ENCODE measurements at places on chromosomes 7 and 10.

- DNase-seq, result no peak
Measured at GRCh38 chr7:99196536-99197258, 11.2 kb downstream of the KPNA7 start.

- DNase-seq, result no peak
Measured at GRCh38 chr7:141945356-141945755, 1.4 kb downstream of the CLEC5A start.

- DNase-seq, result no peak
Measured at GRCh38 chr10:70742537-70743429, 42.4 kb downstream of the TBATA start.

DNA sequence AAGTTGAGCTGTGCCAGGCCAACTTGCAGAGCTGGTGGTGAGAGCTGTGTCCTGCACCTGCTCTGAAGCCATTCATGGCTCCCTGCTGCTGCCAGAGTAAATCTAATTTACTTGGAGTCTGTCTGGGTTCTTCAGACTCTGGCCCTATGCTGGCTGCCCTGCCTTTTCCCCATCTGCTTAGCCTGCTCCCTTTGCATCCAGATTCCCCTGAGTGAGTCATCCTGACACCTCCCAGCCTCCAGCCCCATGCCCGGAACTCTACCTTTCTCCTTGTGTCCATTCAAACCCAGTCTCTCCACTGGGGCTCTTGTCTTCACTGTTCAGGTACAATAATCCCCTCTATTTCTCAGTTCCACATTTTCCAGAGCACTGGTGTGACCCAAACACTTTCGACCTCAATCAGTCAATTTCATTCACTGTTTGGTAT is 434.4 kb upstream of the ZMIZ1 start:
- DNase-seq, result no peak

DNA sequence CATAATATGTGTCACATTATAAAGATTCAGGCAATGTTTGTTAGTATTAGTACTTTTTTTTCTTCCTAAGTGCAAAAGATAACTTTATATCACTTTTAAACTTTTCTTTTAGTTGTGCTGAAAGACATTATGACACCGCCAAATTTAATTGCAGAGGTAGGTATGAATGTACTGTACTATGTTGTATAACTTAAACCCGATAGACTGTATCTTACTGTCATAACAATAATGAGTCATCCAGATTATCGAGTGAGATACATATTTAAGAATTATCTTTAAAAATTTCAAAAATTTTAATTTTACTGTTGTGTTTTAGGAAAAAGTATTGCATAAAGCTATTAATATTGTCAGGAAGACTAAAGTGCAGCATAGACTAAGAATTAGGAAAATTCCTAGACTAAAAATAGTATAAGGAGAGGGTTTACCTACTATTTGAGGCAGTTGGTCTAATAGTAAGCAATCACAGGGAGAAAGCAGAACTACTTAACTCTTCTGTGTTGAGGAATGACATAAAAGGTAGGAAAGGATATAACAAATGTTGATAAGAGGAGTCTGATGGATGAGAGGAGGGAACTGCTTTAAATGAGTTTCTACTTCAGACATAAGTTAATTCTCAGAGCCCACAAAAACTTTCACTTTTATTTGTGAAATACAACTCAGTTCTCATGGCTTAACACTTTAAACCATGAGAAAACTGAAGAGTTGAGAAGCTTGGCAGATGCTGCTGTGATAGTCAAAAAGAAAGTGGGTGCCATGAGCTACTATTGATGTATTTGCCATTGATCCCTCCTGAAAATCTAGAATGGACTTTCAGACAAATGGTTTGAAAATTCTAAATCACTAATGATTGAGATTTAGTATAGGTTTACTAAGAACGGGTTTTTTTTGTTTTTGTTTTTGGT is 67.8 kb downstream of the PTEN start:
- no peak for DNase-seq

GRCh38 chr7:10521306-10521705 is 452.4 kb upstream of the PHF14 start:
- no peak for DNase-seq

GRCh38 chr7:6359021-6359420 is 86.6 kb upstream of the CYTH3 start:
- no peak for DNase-seq

DNA sequence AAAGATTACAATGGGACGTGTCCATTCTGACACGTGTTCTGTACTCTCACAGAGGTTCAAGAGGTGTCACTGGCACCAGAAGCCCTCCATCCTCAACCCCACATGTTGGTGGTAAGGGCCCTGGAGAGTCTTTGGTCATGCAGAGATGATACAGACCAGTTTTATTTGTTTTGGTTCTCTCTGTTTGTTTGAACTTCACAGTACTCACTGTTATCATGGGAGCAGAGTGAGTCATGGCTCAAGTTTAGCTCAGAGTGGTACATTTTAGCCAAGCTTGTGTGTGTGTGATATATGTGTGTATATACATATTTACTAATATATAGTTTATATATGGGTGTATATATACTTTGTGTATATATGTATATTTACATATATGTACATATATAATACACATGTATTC is 935.6 kb downstream of the GRID1 start:
- no peak for DNase-seq

DNA sequence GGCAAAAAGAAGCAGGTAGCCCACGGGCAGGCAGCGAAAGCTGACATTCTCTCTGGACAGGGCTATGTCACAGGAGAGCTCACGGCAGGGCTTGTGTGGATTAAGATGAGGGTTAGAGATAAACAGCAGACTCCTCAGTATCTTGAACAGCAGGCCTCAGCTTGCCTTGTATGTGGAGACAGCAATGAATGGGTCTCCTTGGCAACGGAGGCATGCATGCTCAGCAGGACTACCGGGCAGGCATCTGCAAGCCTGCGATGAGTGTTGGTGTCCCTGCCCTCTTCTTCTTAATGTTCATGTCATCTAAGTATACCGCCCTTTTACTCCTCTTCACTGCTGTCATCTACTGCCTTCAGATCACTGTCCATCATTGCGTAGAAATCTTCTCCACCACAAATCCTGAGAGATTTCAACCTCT is 81.9 kb upstream of the C1GALT1 start:
- DNase-seq, result no peak
